Choroid plexus epithelial cell (primary cell): ENCODE measurements at places on chromosomes 4 and X.
A peak's percentile ranks its signal among the peaks of the same experiment; 100 is the strongest.

GRCh38 chr4:139319571-139319970 lies 17.3 kb upstream of the NDUFC1 start:
- peak; percentile 14 for DNase-seq

DNA sequence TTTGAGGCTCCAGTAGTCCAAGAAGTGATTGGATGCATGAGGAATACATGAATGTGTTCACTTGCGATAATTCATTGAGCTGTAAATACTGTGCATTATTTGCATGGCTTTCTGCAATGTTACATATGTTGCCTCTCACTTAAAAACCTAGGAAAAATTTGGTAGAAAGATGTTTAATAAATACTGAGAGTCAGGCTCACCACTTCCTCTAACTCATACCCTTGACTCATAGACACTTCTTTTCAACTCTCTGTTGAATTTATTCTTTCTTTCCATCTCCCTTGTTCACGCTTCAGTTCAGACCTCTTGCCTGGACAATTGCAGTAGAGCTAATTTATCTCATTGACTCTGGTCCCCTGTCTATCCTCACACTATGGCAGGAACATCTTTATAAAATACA lies 35.8 kb upstream of the LEF1 start:
- no peak for DNase-seq

- DNase-seq, result no peak
These were observed 207.9 kb downstream of the HS6ST2 start for GRCh38 chrX:132750331-132751062.

DNA sequence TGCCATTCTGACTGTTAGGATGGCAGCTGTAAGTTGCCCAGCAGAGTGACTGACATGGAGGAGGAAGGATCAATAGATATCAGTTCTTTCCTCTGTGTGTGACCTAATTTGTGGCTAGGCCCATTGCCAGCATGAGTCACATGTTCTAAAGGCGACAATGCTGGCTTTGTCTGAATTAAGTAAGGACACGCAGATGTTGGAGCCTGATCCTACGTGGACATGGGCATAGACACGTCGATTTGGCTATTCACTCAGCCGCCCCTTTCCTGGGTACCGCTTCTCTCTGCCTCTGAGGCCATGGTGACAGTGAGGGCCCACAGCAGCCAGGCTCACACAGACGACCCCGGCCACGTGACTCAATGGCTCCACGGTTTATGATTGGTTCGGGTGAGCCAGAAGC lies 16.3 kb downstream of the PROM1 start:
- no peak for DNase-seq

GRCh38 chr4:81490403-81491160 lies 18.9 kb upstream of the RASGEF1B start:
- no peak for DNase-seq

DNA sequence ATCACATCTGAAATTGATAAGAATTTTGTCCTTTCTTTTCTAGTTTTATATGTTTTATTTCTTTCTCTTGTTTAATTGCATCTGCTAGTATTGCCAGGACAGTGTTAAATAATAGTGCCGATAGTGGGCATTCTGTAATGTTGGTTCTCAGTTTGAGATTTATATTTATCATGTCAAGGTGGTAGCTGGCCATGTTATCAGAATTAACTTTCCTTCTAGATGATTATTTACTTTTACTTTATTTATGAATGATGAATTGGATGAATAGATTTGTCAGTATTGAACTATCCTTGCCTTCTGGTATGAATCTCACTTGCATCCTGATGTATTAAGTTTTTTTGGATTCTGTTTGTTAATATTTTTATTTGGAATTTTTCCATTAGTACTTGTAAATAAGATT lies 42.7 kb downstream of the METAP1 start:
- DNase-seq, result no peak

- no peak for DNase-seq
These were observed 98.9 kb upstream of the PJA1 start for GRCh38 chrX:69264158-69264581.

DNA sequence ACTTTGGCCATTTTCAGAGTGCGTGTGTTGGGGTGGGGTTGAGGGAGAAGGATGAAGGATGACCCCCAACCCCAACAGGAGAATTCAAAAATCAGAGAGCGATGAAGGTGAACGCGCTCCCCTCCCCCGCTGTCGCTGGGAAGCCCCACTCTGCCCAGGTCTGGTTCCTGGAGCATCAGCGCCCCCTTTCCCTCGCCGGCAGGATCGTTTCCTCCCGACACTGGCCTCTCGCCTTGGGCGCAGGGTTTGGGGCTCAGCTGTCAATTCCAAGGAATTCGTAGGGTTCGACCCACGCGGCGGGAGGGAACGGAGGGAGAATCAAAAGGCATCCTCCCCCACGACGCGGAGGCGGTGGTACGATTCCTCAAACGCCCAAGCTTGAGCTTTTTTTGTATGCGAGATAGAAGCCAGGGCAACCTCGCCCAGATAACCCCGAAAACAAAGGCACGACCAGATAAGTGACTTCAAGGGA lies 1.0 kb upstream of the PDGFRA start:
- peak; percentile 88 for DNase-seq

- DNase-seq, result no peak
These were observed 18.1 kb downstream of the CD40LG start for GRCh38 chrX:136666088-136666487.

- DNase-seq, result no peak
These were observed 50.3 kb upstream of the MCF2 start for GRCh38 chrX:139758250-139758649.

DNA sequence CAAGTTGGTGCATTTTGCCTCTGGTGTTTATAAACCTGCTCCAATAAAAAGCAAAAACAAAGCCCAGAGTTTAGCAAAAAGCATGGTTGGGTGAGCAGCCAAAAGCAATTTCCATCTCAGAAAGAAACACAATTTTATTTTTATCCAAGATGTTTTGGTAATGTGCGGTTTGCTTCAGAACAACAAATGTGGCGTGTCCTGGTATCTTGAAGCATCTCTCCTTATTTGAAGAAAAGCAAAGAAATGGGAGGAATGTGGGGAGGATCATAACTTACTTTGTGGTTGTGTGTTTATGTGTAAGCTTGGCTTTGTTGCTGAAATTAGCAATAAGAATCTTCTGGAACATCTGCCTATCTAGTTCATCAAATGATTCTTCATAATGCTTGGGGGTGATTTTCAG lies 88.3 kb upstream of the DDX3X start:
- peak; percentile 27 for DNase-seq

DNA sequence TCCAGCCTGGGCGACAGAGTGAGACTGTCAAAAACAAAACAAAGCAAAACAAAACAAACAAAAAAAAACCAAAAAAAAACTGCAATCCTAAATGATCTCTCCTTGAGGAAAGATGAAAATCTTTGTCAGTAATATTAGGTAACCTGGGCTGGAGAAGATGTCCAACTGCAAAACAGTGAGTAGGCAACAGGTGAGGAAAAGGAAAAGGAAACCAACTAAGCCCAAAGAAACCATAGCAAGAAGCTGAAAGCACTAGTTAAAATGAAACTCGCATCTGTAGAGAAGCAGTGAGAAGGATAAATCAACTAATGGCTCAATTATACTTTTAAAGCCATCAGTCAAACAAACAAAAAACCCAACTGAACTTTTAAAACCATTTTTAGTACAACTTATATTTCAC lies 54.2 kb downstream of the ENOX2 start:
- no peak for DNase-seq

GRCh38 chrX:113892401-113892800 lies 691.5 kb upstream of the HTR2C start:
- no peak for DNase-seq

DNA sequence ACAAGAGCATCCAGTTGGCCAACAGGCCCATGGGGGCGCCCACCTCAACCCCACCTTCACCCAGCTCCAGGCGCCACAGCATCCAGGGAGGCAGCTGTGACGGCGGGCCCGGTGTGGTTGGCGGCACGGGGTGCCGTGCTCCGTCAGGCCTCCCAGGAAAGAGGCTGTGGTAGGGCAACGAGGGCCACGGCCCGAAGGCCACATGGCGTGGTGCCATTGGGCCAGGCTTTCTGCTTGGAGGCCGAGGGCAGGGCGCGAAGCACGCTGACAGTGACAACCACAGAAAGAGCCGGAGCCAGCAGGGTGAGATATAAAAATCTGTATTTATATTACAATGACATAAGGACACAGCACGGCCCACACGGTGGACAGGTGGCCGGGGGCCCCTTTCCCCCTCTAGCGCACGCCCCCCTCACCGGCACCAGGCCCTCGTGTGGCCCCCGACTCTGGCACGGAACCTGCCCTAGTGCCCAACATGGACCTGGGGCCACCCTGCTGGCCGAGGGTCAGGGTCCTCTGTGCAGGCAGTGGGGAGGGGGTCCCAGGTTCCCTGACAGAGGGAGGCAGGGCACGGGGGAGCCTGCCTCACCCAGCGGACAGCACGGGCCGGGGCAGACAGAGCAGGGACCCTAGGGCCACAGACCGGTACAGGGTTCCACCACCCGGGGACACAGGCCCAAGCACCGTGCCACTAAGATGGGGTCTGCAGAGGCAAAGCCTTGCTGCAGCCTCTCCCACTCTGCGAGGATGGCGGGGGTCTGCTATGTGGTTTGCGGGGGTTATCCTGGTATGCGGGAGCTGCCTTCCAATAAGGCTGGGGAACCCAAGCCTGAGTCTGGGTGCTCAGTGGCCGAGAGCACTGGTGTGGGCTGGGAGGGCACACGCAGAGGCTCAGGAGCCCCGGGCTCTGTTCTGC lies 5.5 kb upstream of the HAUS3 start:
- no peak for DNase-seq

GRCh38 chr4:166128403-166128802 lies 255.4 kb downstream of the TLL1 start:
- peak; percentile 34 for DNase-seq

DNA sequence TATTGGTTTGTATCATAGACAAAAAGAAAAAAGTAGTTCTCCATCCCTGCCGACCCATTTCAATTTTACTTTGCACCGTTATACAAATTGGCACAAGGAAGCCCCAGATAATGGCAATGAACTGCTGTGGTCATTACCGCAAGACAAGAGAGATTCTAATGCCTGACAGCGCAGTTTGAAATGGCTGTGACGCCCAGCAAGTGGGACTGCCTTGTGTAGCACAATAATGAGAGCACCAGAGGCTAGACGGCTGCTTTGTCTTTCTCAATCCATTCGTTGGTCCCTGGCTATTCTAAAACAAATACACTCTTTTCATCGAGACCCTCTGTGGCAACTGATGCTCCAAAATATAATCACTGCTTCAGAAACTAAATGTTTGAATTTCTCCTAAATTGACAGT lies 192.4 kb upstream of the NEIL3 start:
- no peak for DNase-seq

DNA sequence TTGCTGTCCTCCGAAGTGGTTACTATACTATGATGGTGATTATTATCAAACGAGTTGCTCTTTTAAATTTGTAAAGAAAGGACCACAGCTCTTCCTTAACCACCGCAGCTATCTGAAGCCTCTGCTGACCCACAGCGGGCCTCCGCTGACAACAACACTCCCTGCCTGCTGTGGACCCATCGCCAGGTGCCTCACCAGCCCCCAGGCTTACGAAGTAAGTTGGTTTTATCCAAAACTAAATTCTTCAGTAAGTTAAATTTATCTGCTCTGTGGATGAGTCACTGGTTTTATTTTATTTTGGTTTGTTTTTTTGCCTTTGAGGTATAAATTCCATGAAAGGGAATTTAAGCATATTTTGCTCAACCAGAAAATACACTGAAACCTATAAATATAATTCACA lies 54.7 kb downstream of the SLC9A6 start:
- DNase-seq, result no peak

- peak; percentile 11 for DNase-seq
These were observed 33.7 kb downstream of the ADAD1 start for GRCh38 chr4:122412547-122412946.

DNA sequence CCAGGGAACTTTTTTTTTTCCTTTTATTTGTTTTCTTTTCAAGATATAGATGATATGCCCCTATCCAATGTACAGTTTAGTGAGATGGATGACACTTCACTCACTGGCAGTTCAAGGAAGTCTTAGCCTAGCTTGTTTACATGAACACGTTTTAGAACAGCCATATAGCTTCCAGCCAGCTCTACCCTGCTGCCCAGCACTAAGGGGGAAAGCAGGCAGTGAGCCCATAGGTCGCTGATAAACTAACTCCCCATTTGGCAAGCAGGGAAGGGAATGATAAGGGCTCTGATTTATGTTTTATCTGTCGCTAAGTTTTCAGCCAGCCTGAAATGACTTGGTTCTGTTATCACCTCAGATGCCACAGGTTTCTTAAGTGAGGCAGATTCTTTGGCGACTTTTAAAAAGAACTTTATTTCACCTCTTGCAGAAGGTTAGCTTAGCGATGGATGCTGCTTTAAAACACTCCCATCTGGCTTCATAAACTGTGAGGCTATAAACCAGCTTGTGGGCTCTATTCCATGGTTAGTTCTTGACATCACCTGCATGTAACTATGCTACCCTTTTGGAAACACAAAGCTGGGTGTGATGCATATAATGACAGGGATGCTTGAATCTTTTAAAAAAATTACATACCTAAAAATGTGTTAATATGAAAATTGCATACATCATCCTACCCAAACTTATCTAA lies 348.4 kb downstream of the FBXO8 start:
- DNase-seq, result peak; percentile 6

GRCh38 chr4:129603241-129603931 lies 507.4 kb downstream of the C4orf33 start:
- DNase-seq, result no peak

DNA sequence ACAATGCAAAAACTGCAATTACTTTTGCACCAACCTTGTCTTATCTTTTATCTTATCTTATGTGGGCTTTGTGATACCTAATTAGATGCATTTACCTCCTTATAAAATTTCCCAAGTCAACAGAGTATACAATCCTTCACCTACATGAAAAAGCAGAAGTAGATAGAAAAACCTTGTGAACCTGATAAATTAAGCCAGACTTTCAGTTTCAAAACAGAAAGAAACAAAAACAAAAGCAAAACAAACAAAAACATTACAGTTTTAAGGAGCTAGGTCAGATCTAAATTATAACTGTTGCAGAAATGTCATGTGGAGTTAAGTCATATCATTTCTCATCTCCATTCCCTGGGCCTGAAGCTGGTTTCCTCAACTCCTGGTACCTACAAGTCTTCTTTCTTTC lies 24.9 kb upstream of the CXXC4 start:
- DNase-seq, result no peak

DNA sequence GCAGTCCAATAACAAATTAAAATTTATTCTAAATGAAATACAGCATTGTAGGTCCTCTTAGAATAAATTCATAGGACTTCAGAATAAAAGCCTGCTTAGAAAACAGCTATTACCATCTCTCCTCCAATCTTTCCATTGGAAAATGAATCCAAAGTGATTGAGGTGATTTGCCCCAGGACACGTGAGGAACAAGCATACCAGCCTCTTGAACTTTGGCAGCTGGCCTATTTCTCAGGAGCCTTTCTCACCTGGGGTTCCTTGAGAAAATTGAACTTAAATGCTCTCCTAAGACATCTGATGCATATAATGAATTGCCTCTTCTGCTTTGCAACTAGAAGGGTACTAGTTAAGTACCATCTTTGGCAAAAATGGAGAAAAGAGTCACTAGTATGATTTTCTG lies 13.5 kb downstream of the ARHGAP24 start:
- no peak for DNase-seq

- DNase-seq, result no peak
These were observed 66.7 kb downstream of the DRD5 start for GRCh38 chr4:9847968-9848748.
